Lung (tissue), 17 donors: ENCODE measurements at places on chromosomes 2 and 18.

GRCh38 chr2:181784556-181784955, 104.2 kb upstream of the NEUROD1 start:
- DNase-seq = peak; percentile 45

DNA sequence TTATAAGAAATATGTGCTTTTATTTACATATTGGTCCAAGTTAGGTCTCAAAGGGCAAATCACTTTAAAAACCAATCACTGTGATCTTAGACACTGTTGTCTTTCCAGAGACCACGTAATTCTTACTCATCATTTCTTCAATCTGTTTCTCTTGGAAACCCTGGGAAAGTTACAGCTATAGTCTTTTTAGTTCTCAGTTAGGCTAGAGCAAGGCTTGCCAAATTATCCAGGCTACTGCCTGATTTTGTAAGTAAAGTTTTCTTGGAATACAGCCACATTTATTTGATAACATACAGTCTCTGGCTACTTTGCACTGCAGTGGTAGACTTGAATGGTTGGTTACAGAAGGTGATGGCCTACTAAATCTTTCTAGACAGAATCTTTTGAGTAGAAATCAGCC, 106.0 kb downstream of the KIAA1328 start:
- DNase-seq = no peak

DNA sequence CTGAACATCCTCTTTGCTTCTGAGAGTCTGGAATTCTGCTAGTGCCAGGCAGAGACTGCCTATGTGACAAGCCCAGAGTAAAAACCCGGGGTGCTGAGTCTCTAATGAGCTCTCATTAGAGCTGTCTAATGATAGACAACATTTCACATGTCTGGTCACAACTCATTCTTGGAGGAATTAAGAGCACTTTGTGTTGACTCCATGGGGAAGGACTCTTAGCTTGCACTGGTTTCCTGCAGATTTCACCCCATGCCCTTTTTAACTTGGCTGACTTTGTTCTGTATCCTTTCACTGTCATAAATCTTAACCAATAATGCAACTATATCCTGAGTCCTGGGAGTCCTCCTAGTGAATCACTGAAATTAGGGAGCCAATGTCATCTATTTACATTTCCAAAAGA, 33.5 kb downstream of the FBXO15 start:
- no peak for DNase-seq

DNA sequence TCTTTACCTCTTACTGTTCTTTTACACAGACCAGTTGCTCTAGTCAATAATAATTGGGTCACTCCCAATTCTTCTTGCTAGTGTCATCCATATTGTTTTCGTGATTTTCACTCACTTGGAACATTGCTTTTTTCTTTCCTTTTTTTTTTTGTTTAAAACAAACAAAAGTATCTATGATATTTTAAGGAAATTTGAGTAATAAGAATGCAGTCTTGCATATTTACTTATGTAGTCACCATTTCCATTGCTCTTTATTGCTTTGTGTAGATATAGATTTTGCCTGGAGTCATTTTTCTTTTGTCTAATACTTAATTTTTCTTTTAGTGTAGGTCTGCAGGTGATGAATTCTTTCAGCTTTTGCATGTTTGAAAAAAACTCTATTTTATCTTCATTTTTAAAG, 71.9 kb downstream of the WDR7 start:
- DNase-seq = no peak

GRCh38 chr18:74289137-74289536, 2.6 kb downstream of the CYB5A start:
- DNase-seq = no peak

- DNase-seq = peak; percentile 74
Observed at GRCh38 chr2:40273734-40274182, 178.1 kb downstream of the SLC8A1 start.

- DNase-seq = no peak
Observed at GRCh38 chr2:174546519-174547506, 50.8 kb downstream of the WIPF1 start.

DNA sequence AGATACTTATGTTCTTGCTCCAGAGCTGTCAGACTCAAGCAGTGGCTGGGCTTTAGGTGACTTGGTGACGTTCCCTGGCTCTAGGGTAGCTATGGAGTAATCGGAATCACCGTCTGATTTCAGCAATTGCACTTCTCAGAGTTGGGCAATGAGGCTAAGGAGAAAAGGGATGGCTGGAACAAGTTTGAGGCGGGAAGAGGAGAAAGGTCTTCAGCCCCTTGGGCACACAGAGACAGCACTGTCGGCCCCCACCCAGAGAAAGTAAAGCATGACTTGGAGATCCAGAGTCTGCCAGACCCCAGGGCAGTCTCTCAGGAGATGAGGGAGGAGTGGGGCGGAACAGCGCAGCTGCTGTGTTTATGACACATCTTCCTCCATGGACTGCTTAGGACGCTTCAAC, 114.5 kb downstream of the KLHL29 start:
- DNase-seq = peak; percentile 44
